ENCODE measurements at places on chromosomes 3 and 15.

GRCh38 chr15:57549935-57550334, 41.8 kb upstream of the MYZAP start:
- no peak for DNase-seq

- no peak for DNase-seq
Measured at GRCh38 chr15:29712149-29712885, 110.0 kb downstream of the TJP1 start.

GRCh38 chr3:49032646-49033304, 3.6 kb upstream of the IMPDH2 start:
- no peak for DNase-seq

- DNase-seq, result no peak
Measured at GRCh38 chr3:114848643-114849350, 298.3 kb downstream of the ZBTB20 start.

- no peak for DNase-seq
Measured at GRCh38 chr3:15316998-15317435, 15.4 kb downstream of the SH3BP5 start.

DNA sequence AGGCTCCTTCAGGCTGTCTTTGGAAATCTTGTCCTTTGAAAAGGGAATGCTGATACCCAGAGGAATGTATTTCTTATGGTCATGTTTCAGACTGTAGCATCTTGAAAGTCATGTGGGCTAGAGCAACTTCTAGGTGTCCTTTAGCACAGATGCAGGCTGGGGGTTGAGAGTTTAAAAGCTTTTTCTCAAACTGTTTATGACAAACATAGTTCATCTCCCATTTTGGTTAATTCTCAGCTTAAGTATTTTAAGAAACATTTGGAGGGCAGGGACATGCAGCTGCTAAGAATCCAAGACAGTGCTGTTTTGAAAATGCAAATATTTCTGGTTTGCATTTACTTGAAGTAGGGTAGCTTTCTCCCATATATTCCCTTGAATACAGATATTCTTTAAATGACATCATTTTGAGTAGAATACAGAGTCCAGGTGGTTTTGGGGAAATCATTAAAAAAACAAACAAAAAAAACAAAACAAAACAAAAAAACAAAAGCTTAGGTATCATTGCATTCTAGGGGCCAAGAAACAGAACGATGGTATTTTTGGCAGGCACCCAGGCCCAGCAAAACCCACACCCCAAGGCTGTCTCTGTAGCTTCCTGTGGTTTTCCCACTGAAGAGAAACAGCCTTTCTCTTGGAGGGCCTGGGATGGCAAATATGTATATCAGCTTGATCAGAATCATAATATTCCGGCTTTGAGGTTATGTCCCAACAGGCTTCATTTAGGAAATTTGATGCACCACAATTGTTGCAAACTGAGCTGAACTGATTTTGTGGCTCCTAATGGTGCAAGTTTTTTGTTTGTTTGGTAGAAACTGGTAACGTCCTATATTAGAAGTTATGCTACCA, 120.0 kb downstream of the ATG7 start:
- DNase-seq, result no peak

DNA sequence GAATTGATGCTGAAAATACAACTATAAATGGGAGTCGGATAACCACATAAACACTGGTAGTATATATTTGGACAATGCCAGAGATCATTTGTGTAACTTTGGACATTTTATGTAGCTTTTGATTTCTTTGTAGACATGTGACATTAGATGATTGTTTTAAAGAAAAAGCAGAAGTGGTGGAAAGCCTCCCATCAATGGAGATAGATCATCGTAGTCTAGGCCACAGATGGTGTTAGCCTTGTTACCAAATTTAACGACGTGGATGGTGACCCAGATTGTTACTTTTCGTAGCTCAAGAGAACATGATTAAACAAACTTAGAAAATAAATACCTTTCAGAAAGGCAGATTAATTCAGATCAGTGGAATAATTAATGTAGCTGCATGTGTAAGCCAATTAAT, 8.8 kb downstream of the CACNA1D start:
- DNase-seq, result no peak

- no peak for DNase-seq
Measured at GRCh38 chr3:157844216-157844615, 262.0 kb downstream of the SHOX2 start.

DNA sequence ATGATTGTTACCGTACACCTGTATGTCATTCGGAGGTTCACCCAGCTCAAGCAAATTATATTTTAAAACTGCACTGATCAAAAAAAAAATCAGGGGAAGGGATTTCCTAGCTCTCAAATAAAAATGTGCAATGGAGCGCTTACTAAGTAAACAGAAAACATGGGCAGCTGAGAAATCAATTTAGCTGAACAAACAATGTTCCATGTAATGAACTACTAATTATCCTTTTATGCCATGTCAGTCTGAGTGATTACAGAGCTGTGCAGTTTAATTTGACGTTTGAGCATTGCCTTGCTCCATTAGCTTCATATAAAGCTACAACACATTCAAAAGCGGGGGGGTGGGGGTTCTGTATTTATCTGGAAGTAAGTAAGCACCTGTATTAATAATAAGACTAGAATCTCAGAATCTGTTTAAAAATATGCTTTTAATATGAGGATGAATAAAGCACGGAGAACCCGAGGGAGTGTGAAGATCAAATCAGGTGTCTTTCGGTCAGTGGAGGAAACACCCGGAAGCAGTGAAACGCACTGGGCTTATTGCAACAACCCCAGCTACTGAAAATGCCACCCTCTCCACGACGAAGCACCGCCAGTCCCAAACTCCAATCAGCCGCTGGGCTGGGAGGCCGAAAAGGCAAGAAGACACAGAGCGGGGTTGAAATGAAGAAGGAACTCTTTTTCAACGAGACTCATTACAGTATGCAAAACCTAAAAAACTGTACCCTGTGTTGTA, 196.5 kb upstream of the ATP11B start:
- no peak for DNase-seq

- DNase-seq, result no peak
Measured at GRCh38 chr15:40028853-40029252, 10.1 kb downstream of the SRP14 start.

DNA sequence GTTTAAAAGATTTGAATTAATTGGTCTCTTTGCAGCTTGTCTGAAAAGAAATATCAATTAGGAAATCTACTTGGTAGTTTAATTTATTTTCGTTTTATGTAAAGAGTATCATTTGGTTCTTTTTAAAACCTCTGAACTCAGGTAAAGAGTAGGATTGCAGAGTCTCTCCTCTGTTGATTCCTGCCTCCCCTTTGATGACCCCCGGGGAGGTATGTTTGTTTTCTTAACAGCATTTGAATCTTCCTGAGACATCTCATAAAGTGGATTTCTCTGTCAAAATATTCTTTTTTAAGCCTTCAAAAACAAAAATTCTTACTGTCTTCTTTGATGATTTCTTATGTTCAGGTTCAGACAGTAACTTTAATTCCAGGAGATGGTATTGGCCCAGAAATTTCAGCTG, 8.0 kb downstream of the IDH3A start:
- no peak for DNase-seq

DNA sequence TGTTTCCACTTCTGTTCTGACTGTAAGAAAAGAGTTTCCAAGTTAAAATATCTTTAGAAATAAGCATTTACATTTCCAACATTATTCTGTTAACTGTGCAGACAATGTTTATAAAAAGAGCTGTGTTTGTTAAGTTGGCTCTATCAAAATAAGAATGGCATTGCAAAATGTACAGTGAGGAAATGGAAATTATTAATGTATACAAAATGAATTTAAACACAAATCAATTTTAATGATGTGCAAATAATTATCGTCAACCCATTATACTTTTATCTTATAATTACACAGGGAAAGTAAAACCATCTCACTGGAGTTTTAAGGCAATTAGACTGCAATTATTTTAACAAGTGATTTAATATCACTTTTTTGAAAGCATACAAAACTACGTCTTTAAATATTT, 17.5 kb downstream of the MRPS22 start:
- DNase-seq, result no peak
